ENCODE measurements at places on chromosomes 7 and 10. TPM values are rescaled to one million over a fixed set of nuclear protein-coding genes. Genes with fewer than 3 reads are reported as not detected.

DNA sequence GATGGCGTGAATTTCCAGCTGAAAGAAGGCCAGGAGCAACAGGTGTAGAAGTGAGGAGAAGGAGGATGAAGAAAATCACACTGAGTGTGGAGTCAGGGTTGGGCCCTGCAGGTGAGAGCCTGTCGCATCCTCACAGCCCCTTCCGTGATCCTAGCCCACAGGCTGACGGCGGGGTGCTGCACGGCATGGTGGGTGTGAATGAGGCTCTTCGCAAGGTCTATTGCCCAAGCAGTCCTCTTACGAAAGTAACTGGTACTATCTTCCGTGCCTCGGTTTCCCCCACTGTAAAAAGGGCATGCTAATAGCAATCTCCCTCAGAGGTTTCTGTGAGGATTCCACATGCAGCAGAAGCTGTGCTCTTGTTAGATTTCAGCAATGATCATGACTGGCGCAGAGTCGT, 129.9 kb upstream of the TNS3 start:
- DNase-seq, result no peak

DNA sequence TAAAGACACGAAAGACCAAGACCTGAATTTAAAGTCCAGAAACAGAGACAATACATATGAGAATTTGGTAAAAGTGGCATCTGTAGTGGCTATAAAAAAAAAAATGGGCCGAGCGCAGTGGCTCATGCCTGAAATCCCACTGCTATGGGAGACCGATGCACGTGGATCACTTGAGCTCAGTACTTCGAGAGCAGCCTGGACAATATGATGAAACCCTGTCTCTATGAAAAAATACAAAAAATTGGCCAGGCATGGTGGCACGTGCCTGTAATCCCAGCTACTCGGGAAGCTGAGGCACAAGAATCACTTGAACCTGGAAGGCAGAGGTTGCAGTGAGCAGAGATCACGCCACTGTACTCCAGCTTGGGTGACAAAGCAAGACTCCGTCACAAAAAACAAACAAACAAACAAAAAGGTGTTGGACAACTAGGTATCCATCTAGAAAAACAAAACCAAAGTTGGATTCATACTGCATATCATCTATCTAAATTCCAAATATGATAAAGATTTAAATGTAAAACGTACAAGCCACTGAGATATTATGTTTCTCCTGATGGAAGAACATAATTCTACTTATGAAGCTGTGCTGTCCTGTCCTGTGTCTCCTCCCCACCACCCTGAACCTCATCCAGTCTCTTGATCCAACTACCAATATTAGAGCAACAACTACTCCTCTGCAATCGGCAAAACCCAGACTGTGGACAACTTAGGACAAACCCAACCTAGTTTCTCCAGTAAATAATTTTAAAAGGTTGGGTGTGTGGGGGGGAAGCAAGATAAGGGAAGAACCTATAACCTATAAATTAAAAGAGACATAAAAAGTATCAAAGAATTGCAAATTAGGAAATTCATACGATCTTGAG, 53.7 kb downstream of the ATAD1 start:
- DNase-seq, result no peak

GRCh38 chr7:99004216-99004615, 125.9 kb downstream of the TRRAP start:
- DNase-seq, result no peak

DNA sequence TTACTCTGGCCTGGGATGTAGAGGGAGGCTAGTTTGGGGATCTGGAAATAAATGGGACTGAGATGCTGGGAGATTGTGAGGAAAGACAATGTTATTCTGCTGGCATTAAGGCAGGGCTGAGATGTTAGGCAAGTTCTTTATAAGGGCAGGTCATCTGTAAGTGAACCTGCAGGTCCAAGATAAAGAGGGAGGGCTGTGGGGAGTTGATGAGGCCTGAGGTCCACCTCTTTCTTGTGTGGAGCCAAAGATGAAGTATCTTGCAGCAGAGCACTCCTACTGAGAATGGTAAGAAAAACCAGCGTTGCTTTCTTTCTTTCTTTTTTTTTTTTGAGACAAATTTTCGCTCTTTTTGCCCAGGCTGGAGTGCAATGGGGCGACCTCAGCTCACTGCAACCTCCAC, 19.1 kb downstream of the CYCS start:
- DNase-seq, result no peak

- no peak for DNase-seq
Observed at GRCh38 chr7:96826089-96826488, 116.4 kb upstream of the SEM1 start.

- DNase-seq, result no peak
Observed at GRCh38 chr7:25944777-25945515, 207.1 kb upstream of the NFE2L3 start.

DNA sequence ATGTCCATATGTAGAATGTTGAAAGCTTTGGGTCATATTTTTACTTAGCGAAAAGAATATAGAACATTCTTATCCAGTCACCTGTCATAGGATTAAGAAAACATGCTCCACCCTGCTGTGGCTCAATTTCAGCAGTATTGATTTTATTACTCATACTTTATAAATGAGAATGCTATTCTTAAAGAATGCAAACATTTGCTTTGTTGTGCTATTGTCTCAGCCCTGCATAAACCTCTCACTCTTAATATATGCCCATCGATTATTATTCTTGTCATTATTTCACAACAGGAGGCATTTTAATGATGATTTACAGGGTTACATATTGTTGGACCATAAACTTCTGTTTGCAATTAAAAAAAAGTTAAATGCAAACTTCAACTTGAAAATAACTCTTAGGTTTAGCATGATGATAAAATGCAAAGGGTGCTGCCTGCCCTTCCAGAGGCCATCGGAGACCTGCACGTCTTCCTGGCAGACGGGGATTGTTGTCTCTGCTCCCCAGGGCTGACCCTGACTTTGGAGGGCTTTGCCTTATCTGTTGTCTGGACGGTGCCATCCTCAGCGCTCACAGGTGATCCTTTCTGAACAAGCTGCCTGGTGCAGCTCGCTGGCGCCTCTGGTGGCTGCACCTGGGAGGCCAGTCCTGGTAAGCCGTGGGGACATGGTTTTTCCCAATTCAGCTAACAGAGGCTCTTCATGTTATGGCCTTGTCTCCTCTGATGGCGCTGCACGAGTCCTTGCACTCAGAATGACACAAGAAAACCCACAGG, 50.0 kb upstream of the SHH start:
- DNase-seq, result no peak

GRCh38 chr7:1632506-1632905, 37.6 kb upstream of the ELFN1 start:
- DNase-seq, result no peak

- no peak for DNase-seq
Observed at GRCh38 chr7:27000496-27000895, 95.3 kb downstream of the HOXA1 start.

DNA sequence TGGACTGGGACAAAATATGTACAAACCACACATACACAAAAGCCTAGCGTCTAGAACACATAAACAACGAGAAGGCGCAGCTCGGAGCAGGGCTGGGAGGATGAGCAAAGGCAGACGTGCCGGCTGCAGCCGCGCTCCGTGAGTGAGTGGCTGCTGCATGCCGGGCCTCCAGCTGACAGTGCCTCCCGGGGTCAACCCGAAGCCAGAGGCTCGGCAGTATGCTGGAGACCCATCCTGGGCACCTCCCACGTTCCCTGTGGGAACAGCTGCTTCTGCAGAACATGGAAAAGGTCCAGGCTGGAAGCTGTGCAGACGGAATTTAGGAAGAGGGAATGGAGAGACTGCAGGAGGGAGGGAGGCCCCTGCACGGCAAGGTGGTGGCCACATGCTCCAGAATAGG, 3.6 kb upstream of the GPR146 start:
- no peak for DNase-seq

Gene CHAT
- not detected for total RNA-seq

Gene CFAP70
- 0.34 TPM for total RNA-seq

Gene INMT
- total RNA-seq, result 0.05 TPM

DNA sequence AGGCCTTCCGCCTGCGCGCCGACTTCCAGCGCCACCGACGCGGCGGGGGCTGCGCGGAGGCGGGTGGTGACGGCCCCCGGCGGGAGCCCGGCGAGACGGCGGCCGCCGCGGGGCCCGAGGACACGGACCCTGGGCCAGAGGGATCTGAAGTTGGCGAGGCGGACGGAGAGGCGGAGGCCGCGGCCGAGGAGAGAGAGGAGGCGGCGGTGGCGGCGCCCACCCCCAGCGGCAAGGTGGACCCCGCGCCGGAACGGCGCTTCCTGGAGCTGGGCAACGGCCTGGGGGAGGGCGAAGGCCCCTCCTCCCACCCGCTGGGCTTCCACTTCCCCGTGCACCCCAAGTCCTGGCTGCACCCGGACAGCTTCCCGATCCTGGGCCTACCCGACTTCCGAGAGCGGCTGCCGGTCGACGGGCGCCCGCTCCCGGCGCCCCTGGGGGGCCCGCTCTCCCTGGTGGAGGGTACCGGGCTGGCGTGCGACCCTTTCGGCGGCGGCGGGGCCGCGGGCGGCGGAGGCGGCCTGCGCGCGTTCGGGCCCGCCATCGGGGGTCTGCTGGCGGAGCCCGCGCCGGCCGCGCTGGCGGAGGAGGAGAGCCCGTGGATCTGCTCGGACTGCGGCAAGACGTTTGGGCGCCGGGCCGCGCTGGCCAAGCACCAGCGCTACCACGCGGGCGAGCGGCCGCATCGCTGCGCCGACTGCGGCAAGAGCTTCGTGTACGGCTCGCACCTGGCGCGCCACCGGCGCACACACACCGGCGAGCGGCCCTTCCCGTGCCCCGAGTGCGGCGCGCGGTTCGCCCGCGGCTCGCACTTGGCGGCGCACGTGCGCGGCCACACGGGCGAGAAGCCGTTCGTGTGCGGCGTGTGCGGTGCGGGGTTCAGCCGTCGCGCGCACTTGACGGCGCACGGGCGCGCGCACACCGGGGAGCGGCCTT, 16.2 kb downstream of the ZNF316 start:
- DNase-seq, result no peak

All from dermis blood vessel endothelial cell (primary cell).